NCI-H510A (cell line): ENCODE measurements at places on chromosomes 12 and 14.

- DNase-seq: no peak
Measured at GRCh38 chr12:126033751-126034150, 968.5 kb downstream of the AACS start.

DNA sequence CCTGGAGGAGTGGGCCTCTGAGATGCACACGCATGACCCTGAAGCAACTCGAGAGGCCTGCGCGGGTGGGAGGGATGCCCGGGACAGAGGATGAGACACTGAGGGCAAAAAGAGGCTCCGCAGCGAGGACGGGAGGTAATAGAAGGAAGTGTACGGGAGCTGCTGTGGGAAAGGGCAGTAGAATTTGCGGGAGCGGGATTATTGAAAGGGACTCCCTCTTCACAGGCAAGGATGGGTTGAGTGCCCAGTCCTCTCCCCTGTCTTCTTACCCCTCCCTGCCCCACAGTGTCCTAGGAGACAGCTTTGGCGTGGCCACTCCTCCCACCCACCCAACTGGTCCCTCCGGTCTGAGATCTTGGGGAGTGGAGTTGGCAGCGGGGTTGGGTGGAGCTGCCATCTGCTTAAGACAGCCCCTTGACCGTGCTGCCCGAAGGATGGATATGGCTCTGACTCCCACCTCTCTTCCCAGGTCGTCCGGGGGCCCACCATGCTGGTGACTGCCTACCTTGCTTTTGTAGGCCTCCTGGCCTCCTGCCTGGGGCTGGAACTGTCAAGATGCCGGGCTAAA lies 15.7 kb upstream of the ESPL1 start:
- DNase-seq: peak; percentile 14

- DNase-seq: peak; percentile 58
Measured at GRCh38 chr14:99605299-99605961, 1.4 kb upstream of the CCDC85C start.

- peak; percentile 55 for DNase-seq
Measured at GRCh38 chr14:99790201-99790977, 2.8 kb upstream of the EML1 start.

DNA sequence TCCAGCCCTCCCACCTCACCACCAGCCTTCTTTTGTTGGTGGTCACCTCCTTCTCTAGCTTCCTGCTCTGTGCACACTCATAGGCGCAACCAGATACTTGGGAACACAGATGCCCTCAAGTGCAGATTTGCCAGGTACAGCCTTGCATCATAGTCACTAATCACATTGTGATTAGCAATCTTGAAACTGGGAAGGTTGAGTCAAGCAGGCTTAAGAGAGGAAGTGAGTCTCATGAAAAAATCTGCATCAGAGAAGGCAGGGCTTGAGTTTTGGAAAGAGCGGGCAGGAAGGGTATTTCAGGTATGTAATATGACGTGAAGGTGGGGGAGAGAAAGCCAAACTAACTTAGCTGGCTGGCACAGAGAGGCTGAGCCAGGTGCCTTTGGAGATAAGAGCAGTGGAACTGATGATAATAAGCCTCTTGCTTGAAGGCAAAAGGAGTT lies 2.7 kb upstream of the RABGGTA start:
- DNase-seq: no peak

DNA sequence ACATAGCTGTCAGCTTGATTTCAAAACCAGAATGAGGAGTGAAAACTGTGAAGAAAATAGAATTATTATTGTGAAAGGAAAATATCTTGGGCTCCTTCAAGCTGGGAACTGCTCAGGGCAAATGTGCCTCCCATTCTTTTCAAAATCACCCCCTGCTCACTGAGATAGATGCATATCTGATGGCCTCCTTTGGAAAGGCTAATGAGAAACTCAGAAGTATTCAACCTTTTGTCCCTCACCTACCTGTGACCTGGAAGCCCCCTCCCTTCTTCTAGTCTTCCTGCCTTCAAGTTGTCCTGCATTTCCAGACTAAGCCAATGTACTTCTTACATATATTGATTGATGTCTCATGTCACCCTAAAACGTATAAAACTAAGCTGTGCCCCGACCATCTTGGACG lies 81.1 kb upstream of the C14orf132 start:
- no peak for DNase-seq

- DNase-seq: no peak
Measured at GRCh38 chr14:73955674-73956073, 5.6 kb downstream of the COQ6 start.

- DNase-seq: no peak
Measured at GRCh38 chr14:106564058-106564643, 1037.8 kb downstream of the TMEM121 start.

GRCh38 chr14:64792231-64792630 lies 87.5 kb downstream of the SPTB start:
- no peak for DNase-seq

DNA sequence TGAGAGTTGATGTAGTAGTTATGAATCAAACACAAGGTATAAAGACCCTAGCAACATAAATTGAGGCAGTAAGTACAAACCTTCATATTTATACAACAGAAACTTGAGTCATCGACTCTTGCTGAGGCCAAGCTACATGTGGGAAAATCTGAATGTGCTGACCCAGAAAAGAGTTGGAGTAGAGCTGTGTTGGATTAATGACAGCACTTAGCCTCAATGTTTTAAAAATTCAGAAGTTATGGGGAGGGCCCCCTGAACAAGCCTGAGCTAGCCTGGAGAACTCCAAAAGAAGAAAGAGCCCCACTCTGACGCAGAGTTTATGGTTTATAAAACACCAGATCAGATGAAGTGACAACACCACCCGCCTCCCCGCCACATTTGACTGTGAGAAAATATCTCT lies 100.0 kb downstream of the DUSP6 start:
- DNase-seq: no peak

DNA sequence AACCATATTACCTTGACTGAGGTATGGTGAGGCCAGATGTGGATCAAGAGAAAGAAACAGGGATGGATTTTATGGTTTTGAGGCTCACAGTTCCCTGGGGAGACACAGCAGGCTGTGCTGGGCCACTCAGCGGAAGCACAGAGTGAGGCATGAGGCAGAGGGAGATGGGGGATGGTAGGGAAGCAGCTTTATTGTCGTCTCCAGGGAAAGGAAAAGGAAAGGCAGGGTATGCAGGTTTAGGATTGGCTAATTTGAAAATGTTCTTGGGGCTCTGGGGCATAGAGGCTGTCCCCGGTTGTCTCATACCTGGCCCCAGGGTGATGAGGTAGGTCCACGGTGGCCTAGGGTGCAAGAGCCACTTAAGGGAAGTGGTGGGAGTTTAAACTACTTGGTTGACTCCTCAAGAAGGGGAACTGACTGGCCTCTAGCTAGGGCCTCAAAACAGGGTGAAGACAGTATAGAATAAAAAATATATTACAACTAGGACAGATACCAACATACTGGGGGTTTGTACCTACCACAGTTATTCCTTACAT lies 322.8 kb downstream of the RGS6 start:
- DNase-seq: no peak

GRCh38 chr12:126362964-126363363 lies 1297.7 kb downstream of the AACS start:
- no peak for DNase-seq

DNA sequence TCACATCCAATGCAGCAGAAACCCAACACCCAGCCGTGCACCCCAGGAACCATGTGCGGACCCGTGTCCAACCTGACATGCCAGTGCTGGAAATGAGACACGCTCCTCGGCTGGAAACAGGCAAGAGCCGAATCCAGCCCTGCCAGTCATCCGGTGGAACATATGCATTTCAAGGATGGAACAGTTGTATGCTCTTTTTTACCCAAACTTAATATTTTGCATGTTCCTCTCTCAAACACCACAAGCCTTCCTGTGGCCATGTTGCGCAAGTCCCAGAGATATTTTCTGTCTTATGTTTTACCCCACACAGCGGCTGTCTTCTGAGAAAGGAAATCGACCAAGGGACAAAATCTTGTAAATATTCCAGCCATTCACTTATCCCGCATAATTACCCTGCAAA lies 196.9 kb downstream of the BCL11B start:
- no peak for DNase-seq

DNA sequence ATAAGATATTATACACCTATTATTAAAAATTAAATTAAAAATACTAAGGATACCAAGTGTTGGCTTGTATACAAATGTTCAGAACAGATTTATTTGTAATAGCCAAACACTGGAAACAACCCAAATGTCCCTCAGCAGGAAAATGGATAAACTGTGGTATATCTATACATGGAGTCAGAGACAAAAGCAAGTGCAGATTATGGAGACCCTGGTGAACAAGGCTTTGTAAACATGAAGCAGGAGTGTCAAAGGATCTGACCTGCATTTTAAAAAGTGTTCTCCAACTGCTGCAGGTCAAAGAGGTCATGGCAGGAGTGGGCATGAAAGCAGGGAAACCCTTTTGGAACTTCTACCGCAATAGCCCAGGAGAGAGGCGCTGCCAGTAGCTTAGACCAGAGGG lies 181.6 kb downstream of the STXBP6 start:
- DNase-seq: no peak

DNA sequence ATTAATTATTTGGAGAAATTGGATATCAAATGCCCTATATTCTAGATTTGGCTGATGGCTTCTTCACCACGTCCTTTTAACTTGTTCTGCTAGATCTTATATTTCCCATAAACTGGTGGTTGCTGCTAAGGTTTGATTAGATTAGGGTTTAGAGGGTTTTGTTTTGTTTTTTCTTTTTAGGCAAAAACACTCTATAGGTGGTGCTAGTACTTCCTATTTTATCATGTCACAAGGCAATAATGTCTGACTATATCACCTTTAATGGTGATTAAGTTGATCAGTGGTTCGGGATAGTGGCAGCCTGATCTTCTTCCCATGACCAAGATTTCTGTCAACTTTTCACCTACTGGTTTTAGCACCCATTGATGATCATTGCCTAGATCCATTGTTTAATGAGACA lies 455.1 kb downstream of the RAD51B start:
- DNase-seq: no peak

DNA sequence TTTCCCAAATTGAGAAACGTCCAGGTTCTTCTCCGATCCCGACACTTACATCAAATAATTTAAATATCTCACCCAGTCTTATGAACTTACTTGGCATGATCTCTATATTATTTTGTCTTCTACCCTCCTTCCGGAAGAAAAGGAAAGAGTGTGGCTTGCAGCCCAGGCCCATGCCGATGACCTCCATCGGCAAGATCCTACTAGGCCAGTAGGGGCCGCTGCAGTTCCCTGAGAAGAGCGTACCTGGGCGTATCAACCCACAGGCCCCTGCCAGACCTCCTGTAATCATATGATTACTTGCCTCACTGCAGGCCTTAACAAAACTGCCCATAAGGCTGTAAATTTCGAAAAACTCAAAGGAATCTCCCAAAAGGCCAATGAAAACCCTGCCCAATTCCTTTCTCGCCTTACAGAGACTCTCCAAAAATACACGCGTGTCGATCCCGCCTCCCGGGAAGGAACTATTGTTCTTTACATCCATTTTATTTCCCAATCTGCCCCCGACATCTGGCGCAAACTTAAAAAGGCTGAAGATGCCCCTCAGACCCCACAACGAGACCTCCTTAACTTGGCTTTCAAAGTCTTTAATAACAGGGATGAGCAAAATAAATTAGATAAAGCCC lies 69.6 kb downstream of the MOK start:
- peak; percentile 60 for DNase-seq

GRCh38 chr12:126667339-126667738 lies 1599.6 kb upstream of the TMEM132C start:
- no peak for DNase-seq

- DNase-seq: no peak
Measured at GRCh38 chr12:105524961-105525360, 194.5 kb downstream of the C12orf75 start.

DNA sequence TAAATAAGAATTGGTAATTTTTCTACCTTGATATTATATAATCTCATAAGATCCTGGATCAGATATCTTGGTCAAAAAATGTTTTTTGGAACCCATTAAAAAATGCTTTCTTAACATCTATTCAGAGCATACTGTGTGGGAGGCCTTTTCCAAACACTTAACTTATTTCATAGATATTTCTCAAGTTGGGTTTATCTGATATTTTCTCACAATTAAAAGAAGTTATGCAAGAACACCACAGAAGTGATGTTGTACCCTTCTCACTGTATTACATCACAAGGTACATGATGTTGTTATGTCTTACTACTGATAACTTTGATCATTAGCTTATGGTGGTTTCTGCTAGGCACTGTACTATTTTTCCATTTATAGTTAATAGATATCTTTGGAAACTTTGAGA lies 23.4 kb upstream of the PRPF39 start:
- DNase-seq: no peak

GRCh38 chr14:106737021-106737420 lies 1210.6 kb downstream of the TMEM121 start:
- no peak for DNase-seq

DNA sequence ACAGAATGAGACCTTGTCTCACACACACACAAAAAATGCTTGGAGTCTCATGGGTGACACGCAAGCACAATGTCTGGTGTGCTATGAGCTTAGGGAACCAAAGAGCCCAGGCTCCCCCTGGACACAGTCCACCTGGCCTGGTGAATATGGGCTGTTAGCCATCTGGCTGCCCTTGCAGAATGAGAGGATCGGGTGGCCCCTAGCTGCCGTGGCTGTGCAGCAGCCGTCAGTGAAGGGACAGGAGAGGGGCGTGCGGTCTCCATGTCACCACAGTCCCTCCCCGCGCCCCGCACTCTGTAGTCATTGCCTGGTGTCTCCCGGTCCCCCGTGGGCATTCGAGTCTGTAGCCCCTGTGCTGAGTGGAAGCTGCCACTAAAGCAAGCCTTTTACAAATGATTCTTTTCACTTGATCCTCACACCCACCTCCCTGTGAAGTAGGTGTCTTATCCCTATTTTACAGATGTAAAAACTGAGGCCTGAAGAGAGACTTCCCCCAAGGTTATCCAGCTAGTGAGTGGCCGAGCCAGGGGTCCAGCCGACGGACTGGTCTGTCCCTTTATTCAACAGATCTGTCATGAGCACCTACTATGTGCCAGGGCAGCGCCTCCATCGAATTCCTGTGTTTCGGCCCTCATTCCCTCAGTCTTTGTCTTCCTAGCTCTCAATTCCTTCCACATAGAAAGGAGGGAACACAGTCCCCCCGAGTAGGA lies 18.8 kb downstream of the MVK start:
- DNase-seq: no peak

DNA sequence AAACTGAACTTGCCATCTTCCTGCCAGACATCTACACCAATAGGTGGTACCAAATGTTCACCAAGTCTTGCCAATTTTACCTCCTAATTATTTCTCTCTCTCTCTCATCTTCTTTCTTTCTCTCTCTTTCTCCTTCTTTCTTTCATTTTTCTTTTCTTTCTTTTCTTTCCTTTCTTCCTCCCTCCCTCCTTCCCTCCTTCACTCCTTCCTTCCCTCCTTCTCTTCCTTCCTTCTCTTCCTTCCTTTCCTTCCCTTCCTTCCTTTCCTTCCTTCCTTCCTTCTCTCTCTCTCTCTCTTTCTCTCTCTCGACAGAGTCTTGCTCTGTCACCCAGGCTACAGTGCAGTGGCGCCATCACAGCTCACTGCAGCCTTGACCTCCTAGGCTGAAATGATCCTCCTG lies 55.4 kb upstream of the PSMA6 start:
- DNase-seq: no peak

GRCh38 chr14:76990084-76990483 lies 38.4 kb downstream of the IRF2BPL start:
- no peak for DNase-seq
